ENCODE measurements at places on chromosomes 6 and 20.

GRCh38 chr6:90739339-90739738, 152.5 kb upstream of the MAP3K7 start:
- DNase-seq = no peak

- no peak for DNase-seq
These were observed 12.0 kb upstream of the MAPRE1 start for GRCh38 chr20:32807706-32808105.

GRCh38 chr6:2157441-2158127, 87.8 kb downstream of the GMDS start:
- DNase-seq = no peak

GRCh38 chr6:166770216-166771116, 143.4 kb upstream of the RPS6KA2 start:
- DNase-seq = no peak

GRCh38 chr20:41182296-41183212, 45.2 kb downstream of the PLCG1 start:
- DNase-seq = no peak

DNA sequence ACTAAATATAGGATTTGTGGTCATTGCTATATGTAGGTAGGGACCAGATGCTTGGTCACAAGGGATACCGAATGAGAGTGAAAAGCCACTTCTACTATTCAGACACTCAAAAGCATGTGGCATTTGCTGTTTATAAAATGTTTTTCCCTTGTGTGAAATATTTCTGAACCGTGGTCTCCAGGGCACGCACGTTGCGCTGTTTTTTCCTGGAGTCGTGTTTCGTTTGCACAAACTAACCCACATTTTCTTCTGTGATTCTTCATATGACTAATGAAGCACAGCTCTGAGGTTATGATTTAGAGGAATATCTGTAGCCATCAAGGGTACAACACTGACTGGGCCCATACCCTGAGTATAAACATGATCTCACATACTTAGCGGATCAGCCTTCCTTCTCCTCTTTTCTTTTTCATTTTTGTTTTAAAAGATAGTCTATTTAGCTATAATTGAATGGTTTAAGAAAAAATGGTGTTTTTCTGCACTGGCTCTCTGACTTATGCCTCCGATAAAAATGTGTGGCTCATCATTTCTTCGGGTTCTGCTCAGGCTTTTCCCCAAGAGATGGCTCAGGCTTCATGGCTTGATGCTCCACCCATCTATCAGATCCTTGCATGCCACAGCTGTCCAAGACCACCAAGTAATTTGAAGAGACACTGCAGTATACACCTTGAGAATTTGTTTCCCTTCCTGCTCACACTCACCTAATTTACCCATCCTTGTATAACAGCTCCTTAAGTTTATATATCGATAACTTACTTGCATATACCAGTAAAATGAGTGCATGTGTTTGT, 59.9 kb upstream of the HBS1L start:
- DNase-seq = no peak

DNA sequence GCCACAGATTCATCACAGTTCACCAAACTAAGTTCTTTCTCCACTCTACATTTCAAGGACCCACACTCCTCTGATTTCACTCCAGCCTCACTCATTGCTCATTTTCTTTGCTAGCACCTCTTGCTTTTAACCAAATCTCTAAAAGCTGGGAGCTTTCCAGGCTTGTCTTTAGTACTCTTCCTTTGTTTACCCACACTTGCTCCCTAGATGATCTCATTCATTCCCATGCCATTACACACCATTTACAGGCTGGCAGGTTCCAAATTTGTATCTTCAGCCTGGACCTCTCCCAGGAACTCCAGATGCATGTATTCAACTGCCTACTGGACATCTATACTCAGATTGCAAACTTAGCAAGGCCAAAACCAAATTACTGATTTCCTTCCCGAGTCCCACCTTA, 5.3 kb upstream of the GUCA1B start:
- DNase-seq = no peak

DNA sequence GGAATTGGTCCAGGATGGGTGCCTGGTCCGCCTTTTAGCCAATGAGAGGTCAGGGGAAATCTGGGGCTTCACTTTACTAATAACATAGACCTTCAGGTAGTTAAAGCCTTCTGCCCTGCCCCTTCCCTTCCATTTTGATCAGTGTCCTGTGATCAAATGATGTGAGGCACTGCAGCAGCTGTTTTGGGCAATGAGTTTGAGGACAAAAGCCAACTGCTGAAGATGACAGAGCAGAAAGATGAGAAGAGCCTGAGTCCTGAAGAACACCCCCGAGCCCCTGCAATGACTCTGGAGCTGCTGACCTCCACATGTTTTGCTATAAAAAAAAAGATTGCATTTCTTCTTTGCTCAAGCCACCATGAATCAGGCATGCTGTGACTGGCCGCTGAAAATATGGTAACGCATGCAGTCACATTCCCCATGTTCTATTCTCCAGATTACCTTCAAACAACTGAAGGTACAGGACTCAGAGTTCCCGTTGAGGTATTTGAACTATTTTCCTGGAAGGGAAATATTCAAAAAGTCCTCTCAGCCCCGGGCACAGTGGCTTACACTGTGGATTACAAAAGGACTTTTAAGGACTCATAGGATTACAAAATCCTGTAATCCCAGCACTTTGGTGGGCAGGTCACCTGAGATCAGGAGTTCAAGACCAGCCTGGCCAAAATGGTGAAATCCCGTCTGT, 45.7 kb upstream of the B4GALT5 start:
- DNase-seq = no peak

DNA sequence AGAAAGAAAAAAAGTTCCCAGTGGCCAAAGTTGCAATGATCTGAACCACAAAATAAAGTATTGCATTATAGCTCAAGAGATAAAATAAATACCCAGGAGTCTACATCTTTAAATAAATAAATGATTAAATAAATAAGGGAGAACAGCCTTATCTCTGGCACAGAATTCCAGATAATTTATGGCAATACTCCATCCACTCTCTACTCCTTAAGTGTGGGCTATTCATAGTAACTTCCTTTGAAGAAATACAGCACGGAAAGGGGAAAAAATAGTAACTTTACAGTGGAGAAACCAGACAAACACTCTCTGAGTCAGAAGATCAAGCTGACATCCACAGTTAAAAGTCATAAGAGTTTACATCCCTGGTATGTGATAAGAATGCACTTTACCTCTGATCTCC, 11.6 kb downstream of the AURKA start:
- no peak for DNase-seq

All from ovary (tissue), 10 donors.